Lower lobe of right lung (tissue), 2 donors: ENCODE measurements at places on chromosomes 12 and 14. TPM values are rescaled to one million over a fixed set of nuclear protein-coding genes. Genes with fewer than 3 reads are reported as not detected.

GRCh38 chr12:118727196-118727978, 254.0 kb upstream of the SRRM4 start:
- DNase-seq = no peak

DNA sequence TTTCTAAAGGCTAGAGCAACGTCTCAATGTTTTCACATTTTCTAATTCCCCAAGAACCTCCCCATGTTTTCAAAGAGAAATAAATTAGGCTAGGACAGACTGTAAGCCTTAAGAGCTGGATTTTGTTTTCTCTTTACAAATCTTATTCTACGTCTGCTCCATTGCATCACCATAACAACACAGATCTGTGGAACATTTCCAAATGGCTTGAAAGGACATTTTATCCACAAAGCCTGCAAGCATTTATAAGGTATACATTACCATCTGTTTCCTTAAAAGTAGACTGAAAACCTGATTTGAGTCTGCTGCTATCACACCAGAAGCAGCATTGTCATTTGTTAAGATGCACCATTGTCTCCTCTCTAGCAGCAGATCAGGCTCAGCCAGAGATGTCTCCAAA, 115.3 kb upstream of the PLEKHA5 start:
- DNase-seq = no peak

- peak; percentile 84 for DNase-seq
Measured at GRCh38 chr12:57726151-57726883, 12.2 kb downstream of the AGAP2 start.

Gene CABP1
- total RNA-seq = 0.30 TPM

Gene KICS2
- 8.6 TPM for total RNA-seq

- DNase-seq = no peak
Measured at GRCh38 chr12:43309959-43310358, 242.0 kb downstream of the ADAMTS20 start.

Gene TPPP2
- not detected for total RNA-seq

Gene RNASE12
- total RNA-seq = not detected

DNA sequence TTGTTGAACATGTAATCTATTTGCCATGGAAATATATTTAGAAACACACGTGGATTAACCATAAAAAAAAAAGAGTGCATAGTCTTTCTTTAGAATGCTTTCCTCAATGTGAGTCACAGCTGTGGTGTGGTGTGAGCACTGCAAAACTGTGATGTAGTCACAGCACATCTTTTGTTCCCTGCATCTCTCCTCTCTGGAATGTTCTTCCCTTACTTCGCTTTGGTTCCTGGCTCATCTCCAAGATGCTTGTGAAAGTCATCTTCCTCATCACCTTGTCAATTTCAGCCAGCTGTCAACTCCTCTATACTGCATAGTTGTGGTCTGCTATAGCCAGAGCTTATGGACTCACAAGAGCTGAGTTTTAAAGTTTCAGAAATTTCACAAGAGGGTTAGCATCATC, 60.2 kb downstream of the STAB2 start:
- DNase-seq = no peak

GRCh38 chr12:114747012-114747858, 63.3 kb upstream of the TBX3 start:
- no peak for DNase-seq

GRCh38 chr12:42946871-42947381, 357.4 kb upstream of the PRICKLE1 start:
- no peak for DNase-seq

- DNase-seq = no peak
Measured at GRCh38 chr12:57193706-57194245, 22.8 kb upstream of the NXPH4 start.

DNA sequence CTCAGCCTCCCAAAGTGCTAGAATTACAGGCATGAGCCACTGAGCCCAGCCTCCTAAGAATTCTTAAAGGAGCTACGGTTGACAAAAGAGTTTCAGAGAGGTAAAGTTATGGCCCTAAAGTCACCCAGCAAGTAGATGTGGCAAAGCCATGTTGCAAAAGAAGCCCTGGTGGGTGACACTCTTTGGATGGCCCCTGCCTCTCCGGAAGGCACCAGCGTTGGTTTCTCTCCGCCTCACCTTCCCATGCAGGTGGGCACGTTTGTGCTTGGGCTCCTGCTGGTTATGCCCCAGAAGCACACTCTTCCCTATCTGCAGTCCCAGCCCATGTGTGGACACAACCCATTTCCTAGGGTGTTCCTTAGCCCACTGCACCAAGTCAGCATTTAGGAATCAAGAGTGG, 9.5 kb upstream of the SERPINA3 start:
- DNase-seq = no peak

Gene SELPLG
- total RNA-seq = 59.9 TPM

GRCh38 chr14:57928732-57929131, 62.8 kb upstream of the SLC35F4 start:
- DNase-seq = no peak

- no peak for DNase-seq
Measured at GRCh38 chr14:29735459-29735858, 192.2 kb downstream of the PRKD1 start.

DNA sequence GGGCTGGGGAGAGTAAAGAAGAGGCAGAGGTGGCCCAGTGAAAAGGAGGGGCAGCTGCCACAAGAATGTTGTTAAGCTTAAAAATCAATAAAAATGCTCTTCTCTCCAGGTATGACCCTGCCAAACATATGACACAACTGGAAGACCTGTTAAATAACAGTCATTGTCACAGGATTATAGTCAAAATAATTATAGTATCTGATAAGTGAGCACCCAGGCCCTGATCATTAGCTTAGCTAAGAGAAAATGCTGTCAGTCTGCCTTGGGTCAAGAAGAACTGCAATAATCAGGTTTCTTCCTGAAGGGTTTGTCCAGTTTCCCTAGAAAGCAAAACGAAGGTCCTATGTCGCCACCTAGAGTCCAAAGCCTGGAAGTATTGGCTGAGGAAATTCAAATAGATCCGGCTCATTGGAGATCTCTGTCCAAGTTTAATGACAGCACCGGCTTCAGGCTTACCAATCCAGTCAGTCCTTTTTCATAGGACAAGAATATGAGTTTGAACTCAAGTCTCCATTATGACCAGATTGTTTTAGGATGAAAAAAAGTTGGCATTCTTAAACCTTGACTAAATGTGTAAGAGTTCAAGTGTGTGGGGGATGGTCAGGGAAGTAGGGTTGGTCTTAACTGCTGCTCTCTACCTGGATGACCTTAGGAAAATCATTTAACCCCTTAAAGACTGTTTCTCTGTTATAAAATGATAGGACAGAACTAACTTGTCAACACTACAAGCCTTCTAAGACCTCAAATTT, 22.5 kb upstream of the NKX2-8 start:
- DNase-seq = no peak

Gene CEP170B
- total RNA-seq = 24.7 TPM

DNA sequence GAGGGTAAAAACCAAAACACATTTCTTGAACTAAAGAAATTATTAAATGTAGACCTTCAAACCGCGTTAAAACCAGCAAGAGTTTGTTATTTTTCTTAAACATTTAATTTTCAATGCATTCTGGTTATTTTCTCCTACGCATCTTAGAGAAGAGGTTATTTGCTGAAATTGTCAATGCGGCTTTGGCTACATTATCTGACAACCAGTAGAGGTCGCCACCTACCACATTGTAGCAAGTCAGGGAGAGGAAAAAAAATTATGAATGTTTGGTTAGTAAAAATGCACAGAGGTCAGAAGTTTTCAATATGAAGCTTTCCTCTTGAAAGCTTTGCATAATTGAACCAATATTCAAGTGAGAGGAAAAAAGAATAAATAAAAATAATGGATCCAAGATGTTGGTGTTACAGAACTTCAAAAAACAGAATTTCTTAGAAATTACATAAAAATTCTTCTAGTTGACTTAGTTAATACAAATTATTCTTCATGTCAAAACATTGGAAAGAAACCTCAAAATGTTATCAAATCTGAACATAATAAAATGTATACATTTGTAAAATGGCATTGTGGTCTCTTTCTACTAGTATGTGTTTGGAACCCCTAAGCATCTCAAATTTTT, 159.4 kb upstream of the TMTC2 start:
- DNase-seq = no peak
